ENCODE measurements at places on chromosomes 11 and 22.

GRCh38 chr11:105219269-105219668, 79.7 kb upstream of the CARD18 start:
- H3K4me1 ChIP-seq: no peaks in the 10 kb centered on the region
- no peak overlapping the region for H3K4me3 ChIP-seq
- no peak overlapping the region for H3K27ac ChIP-seq
- H3K27me3 ChIP-seq: no peaks in the 10 kb centered on the region
- H3K36me3 ChIP-seq: no peaks in the 10 kb centered on the region

- no peaks in the 10 kb centered on the region for H3K4me1 ChIP-seq
- no peak overlapping the region for H3K27ac ChIP-seq
- no peaks in the 10 kb centered on the region for H3K27me3 ChIP-seq
Observed at GRCh38 chr11:91104237-91104636, 881.4 kb upstream of the CHORDC1 start.

- no peak overlapping the region for H3K4me3 ChIP-seq
- H3K4me1 ChIP-seq: peaks cover 8% of the 10 kb centered on the region
- peak overlapping the region; percentile 79 for H3K27ac ChIP-seq
- peaks cover 5% of the 10 kb centered on the region for H3K36me3 ChIP-seq
- peaks cover 7% of the 10 kb centered on the region for H3K27me3 ChIP-seq
Observed at GRCh38 chr22:49966774-49967705, 6.5 kb downstream of the PIM3 start.

DNA sequence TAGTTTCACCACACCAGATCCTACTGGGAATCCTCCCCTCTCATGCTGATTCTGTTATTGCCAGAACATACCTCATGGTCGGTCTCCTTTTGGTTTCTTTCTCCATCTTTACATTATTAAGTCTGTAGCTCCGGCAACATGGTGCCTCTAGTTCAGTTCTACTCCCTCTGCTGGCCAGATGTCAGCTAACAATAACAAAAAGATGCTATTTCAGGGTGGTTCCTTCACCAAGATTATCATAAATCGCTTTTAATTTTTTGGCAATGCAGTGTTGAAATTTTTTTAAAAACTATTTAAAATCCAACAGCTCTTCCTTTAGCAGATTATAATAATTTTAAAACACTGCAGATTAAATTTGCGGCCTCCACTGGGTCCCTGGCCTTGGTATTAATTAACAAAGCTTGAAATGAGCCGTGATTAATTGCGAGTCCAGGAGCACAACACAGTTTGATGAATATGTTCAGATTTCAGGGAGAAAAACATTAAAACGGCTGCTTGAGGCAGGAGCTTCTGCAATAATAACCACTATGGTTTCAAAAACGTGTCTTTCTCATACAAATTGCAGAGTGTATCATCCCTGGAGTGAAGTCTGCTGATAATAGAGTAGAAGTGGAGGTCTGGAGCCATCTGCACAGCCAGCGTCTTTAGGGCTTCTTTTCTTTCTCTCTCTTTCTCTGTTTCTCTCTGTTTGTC, 492.9 kb upstream of the KIRREL3 start:
- H3K4me3 ChIP-seq: no peak overlapping the region
- DNase-seq: no peak
- no peak overlapping the region for H3K27ac ChIP-seq
- peaks cover 3% of the 10 kb centered on the region for H3K27me3 ChIP-seq
- H3K36me3 ChIP-seq: no peaks in the 10 kb centered on the region

DNA sequence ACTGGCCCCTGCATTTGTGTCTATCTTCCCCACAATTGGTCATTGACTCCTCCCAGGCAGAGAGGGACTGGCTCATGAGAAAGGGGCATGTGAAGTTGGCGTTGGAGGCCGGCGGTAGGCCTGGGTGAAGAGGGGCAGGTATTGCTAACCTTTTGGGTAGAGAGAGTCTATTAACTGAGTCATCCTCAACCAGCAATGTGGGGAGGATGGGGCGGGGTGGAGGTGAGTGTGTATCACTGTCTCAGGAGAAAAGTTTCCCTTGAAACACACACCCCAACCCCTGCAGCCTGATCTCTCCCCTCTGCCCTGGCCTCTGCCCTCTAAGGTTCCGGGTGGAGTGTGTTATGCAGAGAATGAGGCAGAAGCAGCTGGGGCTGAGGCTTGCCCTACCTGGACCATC, 60.1 kb upstream of the PHF21B start:
- H3K36me3 ChIP-seq: no peaks in the 10 kb centered on the region
- peaks cover 11% of the 10 kb centered on the region for H3K4me1 ChIP-seq
- no peak overlapping the region for H3K4me3 ChIP-seq
- H3K27ac ChIP-seq: no peak overlapping the region
- no peak for DNase-seq

- H3K27me3 ChIP-seq: no peaks in the 10 kb centered on the region
- peak overlapping the region; percentile 91 for H3K4me3 ChIP-seq
- H3K27ac ChIP-seq: peak overlapping the region; percentile 26
- peaks cover 6% of the 10 kb centered on the region for H3K36me3 ChIP-seq
Observed at GRCh38 chr11:63915961-63916836, 765 bp downstream of the RCOR2 start.

- H3K27ac ChIP-seq: no peak overlapping the region
- no peak for DNase-seq
- H3K4me1 ChIP-seq: no peaks in the 10 kb centered on the region
- no peak overlapping the region for H3K4me3 ChIP-seq
- H3K27me3 ChIP-seq: no peaks in the 10 kb centered on the region
- peaks cover 24% of the 10 kb centered on the region for H3K36me3 ChIP-seq
Observed at GRCh38 chr11:70424765-70425344, 26.5 kb downstream of the CTTN start.

GRCh38 chr11:28770806-28771205, 662.6 kb downstream of the METTL15 start:
- no peaks in the 10 kb centered on the region for H3K36me3 ChIP-seq
- DNase-seq: no peak
- H3K4me1 ChIP-seq: no peaks in the 10 kb centered on the region
- H3K4me3 ChIP-seq: no peak overlapping the region

- H3K4me1 ChIP-seq: peaks cover 11% of the 10 kb centered on the region
- no peak overlapping the region for H3K27ac ChIP-seq
- H3K36me3 ChIP-seq: no peaks in the 10 kb centered on the region
- H3K27me3 ChIP-seq: no peaks in the 10 kb centered on the region
- no peak for DNase-seq
- H3K4me3 ChIP-seq: no peak overlapping the region
Observed at GRCh38 chr22:37701141-37701786, 4.4 kb downstream of the TRIOBP start.

- no peaks in the 10 kb centered on the region for H3K36me3 ChIP-seq
- peaks cover 36% of the 10 kb centered on the region for H3K4me1 ChIP-seq
Observed at GRCh38 chr22:17774206-17774925, at the start of gene BID. Gene BID, minus strand, starts transcription at chr22:17774469. Its CDS starts 24,353 bp downstream, at chr22:17750116.

GRCh38 chr11:6629573-6629891, 10.3 kb upstream of the TPP1 start:
- no peak overlapping the region for H3K4me3 ChIP-seq
- no peak for DNase-seq
- H3K36me3 ChIP-seq: peaks cover 10% of the 10 kb centered on the region
- peaks cover 22% of the 10 kb centered on the region for H3K27me3 ChIP-seq
- H3K4me1 ChIP-seq: no peaks in the 10 kb centered on the region
- H3K27ac ChIP-seq: no peak overlapping the region

GRCh38 chr11:79675081-79675480, 234.3 kb upstream of the TENM4 start:
- DNase-seq: no peak
- H3K27ac ChIP-seq: no peak overlapping the region
- H3K4me1 ChIP-seq: peaks cover 35% of the 10 kb centered on the region
- no peak overlapping the region for H3K4me3 ChIP-seq
- no peaks in the 10 kb centered on the region for H3K27me3 ChIP-seq

GRCh38 chr11:134373591-134374052, 38.4 kb downstream of the B3GAT1 start:
- H3K4me3 ChIP-seq: no peak overlapping the region
- no peak overlapping the region for H3K27ac ChIP-seq
- no peaks in the 10 kb centered on the region for H3K4me1 ChIP-seq

All from type B pancreatic cell (in vitro differentiated cells).